ENCODE measurements at places on chromosomes 13 and 19. TPM values are rescaled to one million over a fixed set of nuclear protein-coding genes. Genes with fewer than 3 reads are reported as not detected.

Gene SELENOV
- total RNA-seq, result not detected

Gene ERICH6B
- total RNA-seq, result not detected

Gene CBLC
- 47.4 TPM for total RNA-seq

Gene ZNF471
- 14.9 TPM for total RNA-seq

Gene HIF3A
- 52.0 TPM for total RNA-seq

Gene SLC7A9
- total RNA-seq, result 0.32 TPM

Gene SPRY2
- total RNA-seq, result 21.8 TPM

Gene RFPL4A
- 1.1 TPM for total RNA-seq

Gene CEBPA
- total RNA-seq, result 22.2 TPM

Gene POLR1D
- 153 TPM for total RNA-seq

Gene EPSTI1
- total RNA-seq, result 9.0 TPM

Gene RGCC
- 38.8 TPM for total RNA-seq

Gene CRLF1
- total RNA-seq, result 5.8 TPM

Gene SCN1B
- total RNA-seq, result 4.8 TPM

Gene SIGLEC12
- total RNA-seq, result 0.43 TPM

Data from mucosa of gallbladder (tissue), 1 donor.